ENCODE measurements at places on chromosomes 6 and 20. TPM values are rescaled to one million over a fixed set of nuclear protein-coding genes. Genes with fewer than 3 reads are reported as not detected.

DNA sequence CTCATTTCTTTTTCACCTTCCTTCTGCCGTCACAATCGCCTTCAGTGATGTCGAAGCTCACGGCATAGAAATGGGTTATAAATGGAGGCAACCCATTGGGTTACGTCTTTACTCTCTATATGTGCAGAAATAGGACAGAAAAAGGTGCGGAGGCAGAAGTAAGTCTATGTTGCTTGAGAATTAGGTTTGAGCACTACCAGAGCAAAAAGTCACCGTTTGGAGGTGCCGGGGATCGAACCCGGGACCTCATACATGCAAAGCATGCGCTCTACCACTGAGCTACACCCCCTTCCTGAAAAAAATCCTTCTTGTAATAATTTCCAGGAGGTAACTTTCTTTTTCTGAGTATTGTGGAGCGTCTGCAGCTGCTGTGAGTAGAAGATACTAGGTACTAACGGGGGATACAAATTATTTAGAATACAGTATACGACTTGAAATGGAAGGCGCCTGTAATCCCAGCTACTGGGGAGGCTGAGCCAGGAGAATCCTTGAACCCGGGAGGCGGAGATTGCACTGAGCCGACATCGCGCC is 134.2 kb downstream of the TRIM27 start:
- DNase-seq, result no peak

The MAN1A1 gene
- total RNA-seq, result 56.8 TPM

DNA sequence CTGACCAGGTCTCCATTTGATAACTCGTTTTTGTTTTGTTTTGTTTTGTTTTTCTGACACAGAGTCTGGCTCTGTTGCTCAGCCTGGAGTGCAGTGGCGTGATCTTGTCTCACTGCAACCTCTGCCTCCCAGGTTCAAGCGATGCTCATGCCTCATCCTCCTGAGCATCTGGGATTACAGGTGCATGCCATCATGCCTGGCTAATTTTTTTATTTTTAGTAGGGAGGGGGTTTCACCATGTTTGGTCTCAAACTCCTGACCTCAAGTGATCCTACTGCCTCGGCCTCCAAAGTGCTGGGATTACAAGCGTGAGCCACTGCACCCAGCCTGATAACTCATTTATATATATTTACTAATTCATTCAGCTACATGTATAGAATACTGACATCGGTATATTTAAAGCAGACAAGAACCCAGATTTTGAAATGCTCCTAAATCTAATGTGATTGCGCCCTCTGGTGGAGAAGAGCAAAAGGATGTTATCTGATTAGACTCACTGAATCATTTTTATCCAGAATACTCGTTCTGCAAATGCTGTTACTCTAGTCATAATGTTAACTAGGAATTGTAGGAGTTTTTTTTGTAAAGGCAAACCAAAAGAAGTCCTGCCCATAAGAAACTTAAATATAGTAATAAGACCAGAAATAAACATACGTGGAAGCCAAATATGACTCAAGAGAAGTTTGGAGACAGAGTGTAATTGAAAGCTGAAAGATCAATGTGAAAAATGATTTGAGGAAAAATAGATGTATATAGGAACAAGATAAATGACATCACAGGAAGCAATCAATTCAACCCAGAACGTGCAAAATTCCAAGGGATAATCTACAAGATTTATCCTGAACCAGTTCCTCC is 5.3 kb upstream of the COL12A1 start:
- DNase-seq, result peak; percentile 55

DNA sequence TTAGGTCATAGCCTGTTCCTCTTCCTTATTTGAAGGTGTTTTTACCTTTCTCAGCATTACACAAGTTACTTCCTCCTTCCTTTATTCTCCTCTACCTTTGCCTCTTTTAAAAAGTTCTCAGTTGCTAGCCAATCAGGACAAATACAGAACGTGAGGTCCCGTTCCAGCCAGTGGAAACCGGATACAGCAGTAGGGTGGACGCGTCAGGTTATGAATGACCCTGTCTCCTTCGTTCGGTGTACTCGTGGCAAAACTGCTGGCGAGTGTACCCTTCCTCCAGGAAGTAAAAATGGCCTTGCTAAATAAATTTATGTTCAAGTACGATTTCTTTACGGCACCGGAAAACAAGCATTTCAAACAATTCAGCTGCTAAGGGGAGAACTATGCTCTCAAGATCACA is 77.0 kb upstream of the MLN start:
- DNase-seq, result no peak

- no peak for DNase-seq
Observed at GRCh38 chr20:14375416-14375985, 38.1 kb upstream of the FLRT3 start.

The PLN gene
- 89.3 TPM for total RNA-seq

GRCh38 chr6:2029952-2030351 is 215.5 kb downstream of the GMDS start:
- DNase-seq, result no peak

- DNase-seq, result no peak
Observed at GRCh38 chr20:63858393-63859165, 2.7 kb upstream of the ABHD16B start.

The GMPR gene
- total RNA-seq, result 2.3 TPM

GRCh38 chr6:12811519-12811918 is 95.0 kb downstream of the PHACTR1 start:
- DNase-seq, result no peak

GRCh38 chr20:45964006-45964400 is 8.0 kb downstream of the ZNF335 start:
- DNase-seq, result no peak

The ZBTB24 gene
- 13.3 TPM for total RNA-seq

The FAM83B gene
- 24.9 TPM for total RNA-seq

- no peak for DNase-seq
Observed at GRCh38 chr6:107116328-107116892, 1.1 kb upstream of the BEND3 start.

GRCh38 chr6:136466777-136467176 is 83.4 kb downstream of the MAP7 start:
- DNase-seq, result no peak

The PGC gene
- not detected for total RNA-seq

The ZNF292 gene
- 84.1 TPM for total RNA-seq

DNA sequence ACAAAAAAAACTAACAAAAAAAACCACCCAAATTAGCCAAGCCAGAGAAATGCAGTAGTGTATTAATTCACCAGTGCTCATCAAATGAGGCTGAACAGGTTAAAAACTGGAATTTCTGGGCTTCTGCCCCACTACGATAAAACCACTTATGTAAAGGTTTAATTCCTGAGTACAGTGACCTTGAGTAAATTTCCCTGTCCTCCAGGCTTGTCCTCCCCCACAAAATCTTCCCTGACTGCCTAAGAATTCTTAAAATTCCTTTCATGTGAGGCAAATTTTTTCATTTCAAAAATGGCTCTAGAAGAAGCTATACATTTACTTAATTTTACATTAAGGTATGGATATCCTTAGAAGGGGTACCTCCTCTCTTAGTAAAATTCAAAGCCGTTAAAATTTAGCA is 80.1 kb upstream of the ID4 start:
- DNase-seq, result no peak

DNA sequence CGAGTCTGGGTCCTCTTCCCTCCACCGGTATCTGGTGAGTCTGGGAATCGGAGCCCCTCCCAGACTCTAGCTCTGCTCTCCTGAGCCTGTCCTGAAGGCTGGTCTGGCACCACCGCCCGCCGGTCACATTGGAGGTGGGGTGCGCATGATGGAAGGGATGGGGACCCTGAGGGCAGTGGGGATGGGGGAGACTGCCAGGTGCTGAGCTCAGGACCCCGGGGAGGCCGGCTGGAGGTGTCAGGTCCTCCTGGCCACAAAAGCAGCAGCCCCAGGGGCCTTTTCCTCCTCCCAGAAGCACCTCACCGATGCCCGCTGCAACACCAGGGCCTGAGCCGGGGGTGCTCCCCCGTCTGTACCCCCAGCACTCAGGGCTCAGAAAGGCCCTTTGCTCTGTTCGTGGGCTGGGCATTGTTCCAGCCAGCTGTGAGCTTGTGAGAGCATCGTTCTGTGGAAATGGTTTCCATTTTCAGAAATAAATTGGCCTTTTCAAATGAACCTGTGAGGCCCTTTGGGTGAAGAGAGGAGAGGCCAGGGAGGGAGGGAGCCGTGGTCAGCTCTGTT is 2.5 kb upstream of the NPBWR2 start:
- DNase-seq, result peak; percentile 31

- DNase-seq, result peak; percentile 53
Observed at GRCh38 chr20:24497851-24498250, 28.4 kb downstream of the SYNDIG1 start.

The ADGRF5 gene
- 25.9 TPM for total RNA-seq

DNA sequence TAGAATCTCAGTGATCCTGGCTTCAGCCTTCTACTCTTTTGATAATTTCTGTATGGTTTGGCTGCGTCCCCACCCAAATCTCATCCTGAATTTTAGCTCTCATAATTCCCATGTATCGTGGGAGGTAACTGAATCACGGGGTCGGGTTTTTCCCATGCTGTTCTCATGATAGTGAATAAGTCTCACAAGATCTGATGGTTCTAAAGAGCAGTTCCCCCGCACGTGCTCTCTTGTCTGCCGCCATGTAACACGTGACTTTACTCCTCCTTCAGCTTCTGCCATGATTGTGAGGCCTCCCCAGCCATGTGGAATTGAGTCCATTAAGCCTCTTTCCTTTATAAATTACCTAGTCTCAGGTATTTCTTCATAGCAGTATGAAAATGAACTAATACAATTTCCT is 507.2 kb downstream of the CDH26 start:
- DNase-seq, result no peak

DNA sequence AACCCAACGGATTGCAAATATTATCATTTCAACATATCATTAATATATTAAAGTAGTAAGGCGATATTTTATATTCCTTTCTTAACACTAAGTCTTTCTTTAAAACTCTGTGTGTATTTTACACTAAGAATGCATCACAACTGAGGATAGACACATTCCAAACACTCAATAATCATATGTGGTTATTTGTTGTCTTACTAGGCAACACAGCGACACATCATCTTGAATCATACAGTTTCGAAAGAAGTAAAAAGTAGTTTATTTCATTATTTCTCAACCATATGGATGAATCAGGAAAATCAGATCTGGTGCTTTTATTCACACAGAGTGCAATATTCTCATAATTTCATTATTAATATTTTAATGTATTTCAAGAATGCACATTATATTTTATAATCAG is 662.4 kb downstream of the EPHA7 start:
- no peak for DNase-seq

- DNase-seq, result no peak
Observed at GRCh38 chr20:33160681-33161080, 7.3 kb upstream of the BPIFA2 start.

DNA sequence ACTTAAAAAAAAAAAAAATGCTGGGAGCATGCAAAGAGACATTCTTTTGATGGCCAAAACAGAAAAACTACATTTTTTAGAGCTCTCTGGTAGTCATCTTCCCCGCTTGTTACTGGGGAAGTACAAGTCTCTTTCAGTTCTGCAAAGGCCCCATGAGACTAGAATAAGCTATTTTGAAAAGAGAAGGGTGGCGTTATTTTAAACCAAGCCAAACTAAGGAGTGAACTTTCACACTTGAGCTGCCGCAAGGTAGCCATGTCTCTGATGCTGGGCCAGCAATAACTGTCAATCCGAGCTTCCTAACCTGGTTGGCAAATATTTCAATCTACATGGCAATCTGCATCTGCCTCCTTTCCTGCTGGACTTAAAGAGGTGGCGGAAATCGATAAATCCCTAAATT is 96.7 kb downstream of the L3MBTL3 start:
- no peak for DNase-seq

The PPIL6 gene
- 2.9 TPM for total RNA-seq

The TMEM14A gene
- total RNA-seq, result 21.4 TPM

- DNase-seq, result no peak
Observed at GRCh38 chr6:168494726-168495125, 53.7 kb downstream of the SMOC2 start.

DNA sequence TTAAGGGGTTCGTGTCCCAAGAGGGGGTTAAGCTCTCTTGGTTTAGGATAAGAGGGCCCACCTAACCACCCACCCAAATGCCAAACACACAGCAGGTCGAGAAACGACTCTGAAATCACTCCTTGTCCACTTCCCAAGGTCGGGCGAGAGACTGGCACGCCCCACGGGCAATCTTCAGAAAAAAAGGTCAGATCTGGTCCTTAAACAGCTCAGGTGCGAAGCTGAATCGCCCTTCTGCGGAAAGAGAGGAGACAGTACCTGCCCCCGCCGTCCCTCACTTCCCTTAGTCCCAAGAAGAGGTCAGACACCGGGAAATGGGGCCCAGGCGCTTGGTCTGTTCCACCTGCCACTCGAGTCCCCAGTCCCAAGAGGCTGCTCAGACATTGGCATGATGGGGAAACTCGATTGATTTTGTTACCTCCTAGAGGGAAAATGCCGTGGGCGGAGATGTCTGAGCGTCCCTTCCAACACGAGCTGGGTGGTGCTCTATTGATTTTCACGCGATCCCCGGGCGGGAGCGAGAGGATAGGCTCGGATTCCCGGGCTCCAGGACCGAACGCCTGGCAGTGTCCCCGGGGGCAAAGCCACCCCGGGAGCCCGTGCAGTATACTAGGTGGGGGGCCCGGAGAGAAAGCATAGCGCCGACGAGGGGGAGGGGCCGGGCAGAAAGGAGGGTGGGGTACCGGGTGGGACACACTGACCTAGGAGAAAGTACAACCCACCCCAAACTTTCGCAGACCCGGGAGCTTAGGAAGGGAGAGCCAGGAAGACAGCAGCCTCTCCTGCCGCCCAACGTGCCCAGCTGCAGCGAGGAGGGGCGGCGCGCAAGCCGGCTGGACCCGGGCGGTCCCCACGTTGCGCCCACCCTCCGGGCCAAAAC is 1.1 kb upstream of the SAMD5 start:
- no peak for DNase-seq

DNA sequence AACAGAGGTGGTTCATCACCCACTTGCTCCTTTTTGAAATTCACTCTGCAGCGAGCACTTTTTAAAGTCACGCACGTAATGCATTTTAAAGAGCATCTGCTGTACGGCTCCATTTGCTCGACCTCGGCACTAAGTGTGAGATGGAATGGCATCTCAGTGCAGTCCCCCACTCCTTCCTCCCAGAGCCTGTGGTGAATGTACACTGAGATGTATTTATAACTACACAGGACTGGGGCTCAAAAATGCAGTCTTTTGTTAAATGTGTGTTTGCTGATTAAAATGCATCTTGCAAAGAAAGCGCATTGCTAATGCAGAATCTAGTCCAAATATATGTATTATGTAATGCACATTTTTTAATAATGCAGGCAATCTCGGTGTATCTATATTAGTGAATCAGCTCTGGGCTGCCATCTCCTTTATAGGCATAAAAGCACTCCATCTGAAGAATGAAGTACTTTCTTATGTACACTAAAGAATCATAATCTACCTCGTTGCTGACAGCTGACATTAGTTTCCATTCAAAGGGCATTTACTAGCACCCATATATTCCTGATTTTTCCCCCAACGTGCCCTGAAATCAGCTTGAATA is 14.0 kb downstream of the GNAS-AS1 start:
- no peak for DNase-seq

GRCh38 chr6:30682143-30683117 is 4.0 kb downstream of the PPP1R18 start:
- peak; percentile 89 for DNase-seq

The FAM110A gene
- total RNA-seq, result 35.1 TPM

- DNase-seq, result no peak
Observed at GRCh38 chr6:11330413-11330760, 97.9 kb upstream of the NEDD9 start.

DNA sequence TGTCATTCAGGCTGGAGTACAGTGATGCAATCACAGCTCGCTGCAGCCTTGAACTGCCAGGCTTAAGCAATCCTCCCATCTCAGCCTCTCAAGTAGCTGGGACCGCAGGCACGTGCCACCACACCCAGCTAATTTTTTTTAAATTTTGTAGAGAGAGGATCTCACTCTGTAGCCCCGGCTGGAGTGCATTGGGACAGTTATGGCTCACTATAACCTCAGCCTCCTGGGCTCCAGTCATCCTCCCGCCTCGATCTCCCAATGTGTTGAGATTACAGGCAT is 86.5 kb downstream of the SERAC1 start:
- DNase-seq, result no peak

The TTBK1 gene
- total RNA-seq, result not detected

Measured in ureter (tissue), 1 donor.